ENCODE measurements at places on chromosomes 13 and 19.

DNA sequence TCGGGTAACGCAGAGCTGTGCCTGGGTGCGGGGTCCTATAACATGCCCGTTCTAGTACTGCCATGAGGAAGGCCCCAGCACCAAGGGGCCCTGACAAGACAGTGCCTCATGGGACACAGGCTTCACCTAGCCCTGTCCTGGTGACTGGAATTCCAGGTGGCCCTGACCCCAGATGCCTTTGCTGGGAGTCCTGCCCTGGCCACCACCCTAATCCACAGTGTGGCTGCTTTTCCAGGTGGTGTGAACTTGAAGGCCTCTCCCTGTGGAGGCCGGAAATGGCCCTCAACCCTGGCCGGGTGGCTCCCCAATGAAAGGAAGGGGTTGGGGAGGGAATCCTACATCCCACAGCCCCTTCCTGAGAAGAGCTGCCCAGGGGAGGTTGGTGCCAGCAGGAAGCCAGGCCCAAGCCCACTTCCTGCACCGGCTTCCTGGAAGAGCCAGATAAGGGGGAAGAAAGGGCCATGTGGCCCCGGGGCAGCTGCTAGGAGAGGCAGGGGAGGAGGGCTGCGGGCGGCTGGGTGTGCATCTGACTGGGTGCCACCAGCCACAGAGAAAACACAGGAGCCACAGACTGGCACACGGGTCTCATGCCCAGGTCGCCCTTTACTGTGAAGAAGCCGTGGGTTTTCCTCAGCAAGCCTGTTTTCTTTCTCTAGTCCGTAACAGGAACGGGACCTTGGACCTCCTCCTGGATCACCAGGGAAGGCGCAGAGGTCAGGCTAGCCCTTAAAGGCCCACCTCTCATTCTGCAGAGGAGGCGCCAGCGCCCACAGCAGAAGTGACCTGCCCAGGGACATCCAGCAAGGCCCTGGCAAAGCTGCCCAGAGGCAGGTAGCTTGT is 4.7 kb downstream of the LSM4 start:
- DNase-seq: peak; percentile 60

GRCh38 chr13:87669379-87669978 is 1.7 kb upstream of the SLITRK5 start:
- no peak for DNase-seq

DNA sequence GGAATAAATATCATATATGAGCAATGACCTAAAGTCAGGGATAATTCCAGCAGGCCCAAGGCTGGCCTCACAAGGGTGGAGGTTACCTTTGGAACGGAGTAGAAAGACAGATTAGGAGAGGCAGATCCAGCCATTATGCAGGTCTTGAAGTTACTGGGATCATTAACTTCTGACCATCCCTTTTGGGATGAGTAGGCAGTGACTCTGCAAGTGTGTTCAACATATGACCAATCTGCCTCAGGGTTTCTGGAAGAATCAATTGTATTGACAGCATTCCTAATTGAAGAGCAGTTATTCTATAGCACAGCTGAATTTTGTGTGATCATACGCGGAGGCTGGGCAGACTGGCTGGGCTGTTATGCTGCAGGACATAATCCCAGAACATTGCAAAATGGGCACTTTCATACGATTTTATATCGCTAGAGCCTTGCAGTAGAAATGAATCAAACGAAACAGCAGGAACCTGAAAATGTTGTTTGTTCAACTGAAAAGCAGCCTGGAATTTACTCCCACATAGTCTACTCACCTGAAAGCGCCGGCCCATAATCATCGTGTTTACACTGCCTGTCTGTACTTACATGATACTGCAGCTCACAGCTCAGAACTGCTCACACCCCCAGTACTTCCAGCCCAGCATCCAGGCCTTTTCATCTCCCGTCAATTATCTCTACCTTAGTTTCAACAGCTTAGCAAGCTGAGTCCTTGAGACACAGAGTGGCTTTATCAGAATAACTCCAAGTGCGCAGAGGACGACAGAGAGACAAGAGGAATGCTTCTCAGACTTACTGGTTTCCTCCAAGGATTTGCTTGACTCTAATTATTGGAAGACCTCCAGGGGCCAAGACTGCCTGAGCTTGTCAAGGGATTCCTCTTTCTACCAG is 556.1 kb downstream of the EFNB2 start:
- no peak for DNase-seq

- DNase-seq: no peak
Measured at GRCh38 chr13:111203736-111204389, 88.8 kb downstream of the ARHGEF7 start.

DNA sequence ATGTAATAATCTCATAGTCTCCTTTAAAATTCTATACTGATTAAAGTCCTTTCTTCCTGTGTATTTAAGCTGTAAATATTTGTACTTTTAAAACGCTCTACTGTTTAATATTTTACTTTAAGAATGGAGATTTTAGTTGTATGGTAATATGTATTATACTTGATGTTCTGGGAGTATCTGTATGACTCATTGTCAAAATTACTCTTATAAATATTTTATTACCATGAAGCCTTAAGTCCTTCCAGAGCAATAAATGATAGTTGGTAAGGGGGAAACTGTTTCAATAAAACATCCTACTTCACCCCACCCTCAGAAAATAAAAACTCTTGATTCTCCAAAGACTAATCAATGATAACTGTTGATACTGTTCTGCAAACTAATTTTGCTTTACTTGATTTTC is 6.4 kb downstream of the PCDH9 start:
- DNase-seq: no peak

- no peak for DNase-seq
Measured at GRCh38 chr19:49534632-49535385, 7.0 kb downstream of the RCN3 start.

GRCh38 chr19:40217934-40218890 is at the start of gene TTC9B:
TSS of gene TTC9B (minus strand) at chr19:40218384. CDS start at chr19:40218381, 3 bp downstream.
- no peak for DNase-seq

GRCh38 chr19:15197942-15198341 is 2.9 kb downstream of the NOTCH3 start:
- DNase-seq: no peak

- no peak for DNase-seq
Measured at GRCh38 chr19:33432446-33433170, 59.1 kb downstream of the CEBPG start.

GRCh38 chr19:13844130-13844631 is 32.8 kb upstream of the NANOS3 start:
- DNase-seq: no peak

DNA sequence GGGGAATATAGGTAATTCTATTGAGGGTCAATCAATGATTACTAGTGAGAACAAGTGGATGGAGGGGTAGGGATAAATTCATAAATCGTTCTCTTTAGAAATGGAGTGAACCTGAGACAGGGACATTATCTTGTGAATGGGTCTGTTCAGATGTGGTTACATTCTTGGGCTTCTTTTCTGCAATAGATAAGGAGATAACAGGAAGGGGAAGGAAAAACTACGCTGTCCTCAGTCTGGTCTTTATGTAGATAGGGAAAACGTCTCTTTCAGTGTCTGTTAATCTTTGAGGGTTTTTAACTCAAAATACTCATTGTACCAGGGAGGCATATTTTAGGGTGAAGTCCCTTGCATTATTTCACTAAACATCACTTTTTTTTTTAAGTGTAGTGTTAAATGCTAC is 266.7 kb upstream of the MAB21L1 start:
- DNase-seq: no peak

DNA sequence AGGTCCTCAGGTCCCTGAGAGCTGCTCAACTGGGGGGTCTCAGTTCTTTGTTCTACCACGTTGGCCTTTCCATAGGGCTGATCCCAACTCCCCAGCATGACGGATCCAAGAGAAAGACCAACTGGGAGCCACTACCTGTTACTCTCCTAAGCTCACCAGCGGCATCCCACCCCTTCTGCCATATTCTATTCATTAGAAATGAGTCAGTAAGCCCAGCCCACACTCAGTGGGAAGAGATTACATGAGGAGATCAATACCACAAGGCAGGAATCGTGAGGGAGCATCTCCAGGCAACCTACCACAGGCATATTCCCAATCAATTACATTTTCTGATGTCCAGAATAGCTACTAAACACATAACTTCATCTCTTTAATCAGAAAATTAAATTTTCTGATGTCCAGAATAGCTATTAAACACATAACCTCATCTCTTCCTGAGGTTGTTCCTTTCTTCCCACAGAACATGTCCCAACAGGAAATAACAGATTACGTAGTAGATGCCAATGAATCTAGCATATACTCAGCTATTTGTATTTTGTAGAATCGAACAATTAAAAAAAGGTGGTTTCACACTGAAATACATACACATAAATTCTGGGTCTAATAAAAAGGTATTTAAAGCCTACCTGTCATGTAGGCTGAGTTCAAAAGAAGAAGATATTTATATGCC is 708.1 kb upstream of the ARGLU1 start:
- no peak for DNase-seq

DNA sequence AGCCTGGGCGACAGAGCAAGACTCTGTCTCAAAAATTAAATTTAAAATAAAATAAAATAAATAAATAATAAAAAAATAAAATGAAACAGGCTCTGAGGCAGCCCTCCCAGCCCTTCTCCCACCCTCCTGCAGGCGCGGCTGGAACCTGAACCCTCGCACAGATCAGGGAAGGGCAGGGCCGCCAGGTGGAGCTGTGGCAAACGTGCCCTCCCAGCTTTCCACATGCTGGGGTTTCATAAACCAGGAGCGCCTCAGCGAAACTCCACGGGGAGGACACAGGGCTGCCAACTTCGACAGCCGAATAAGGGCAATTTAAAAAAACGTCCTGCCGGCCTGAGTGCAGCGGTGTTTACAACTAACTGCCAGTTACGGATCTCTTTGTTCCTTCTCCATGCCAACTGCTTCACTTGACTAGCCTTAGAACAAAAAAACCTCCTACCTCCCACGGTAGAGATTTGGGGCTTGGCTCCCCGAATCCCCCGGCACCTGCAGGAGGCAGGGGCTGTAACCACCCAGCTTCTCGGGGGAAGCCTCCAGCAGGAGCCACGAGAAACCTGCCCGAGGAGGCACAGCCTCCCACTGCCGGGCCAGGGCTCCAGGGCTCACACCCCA is 15.9 kb downstream of the ZNF787 start:
- peak; percentile 62 for DNase-seq

- DNase-seq: peak; percentile 64
Measured at GRCh38 chr19:48329167-48329891, 4.0 kb downstream of the EMP3 start.

- DNase-seq: no peak
Measured at GRCh38 chr13:40047322-40047771, 391.9 kb downstream of the COG6 start.

GRCh38 chr13:42048342-42048683 is at the start of gene DGKH:
TSS of gene DGKH (plus strand) at chr13:42048648. CDS start at chr13:42048774, 126 bp downstream.
- DNase-seq: no peak

GRCh38 chr19:49556412-49557398 is 23.7 kb downstream of the NOSIP start:
- DNase-seq: no peak
